ENCODE measurements at places on chromosomes 5 and 9.

DNA sequence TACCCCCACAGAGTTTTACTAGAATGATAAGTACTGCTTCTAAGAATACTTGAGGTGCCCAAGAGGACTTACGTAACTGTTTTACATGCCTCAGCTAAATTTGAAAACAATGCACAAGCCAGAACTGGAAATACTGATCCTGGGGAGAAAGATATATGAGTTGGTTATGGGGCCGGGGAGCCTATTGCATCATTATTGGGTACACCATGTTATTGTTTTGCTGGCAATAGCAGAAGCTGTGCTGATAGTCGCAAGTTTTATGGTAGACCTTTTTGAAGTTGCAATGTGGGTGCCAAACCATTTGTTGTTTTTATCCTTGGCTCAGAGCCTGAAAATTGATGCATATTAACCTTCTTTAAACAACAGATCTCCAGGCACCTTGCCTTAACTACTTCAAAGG, 108.4 kb upstream of the DHFR start:
- DNase-seq: no peak

DNA sequence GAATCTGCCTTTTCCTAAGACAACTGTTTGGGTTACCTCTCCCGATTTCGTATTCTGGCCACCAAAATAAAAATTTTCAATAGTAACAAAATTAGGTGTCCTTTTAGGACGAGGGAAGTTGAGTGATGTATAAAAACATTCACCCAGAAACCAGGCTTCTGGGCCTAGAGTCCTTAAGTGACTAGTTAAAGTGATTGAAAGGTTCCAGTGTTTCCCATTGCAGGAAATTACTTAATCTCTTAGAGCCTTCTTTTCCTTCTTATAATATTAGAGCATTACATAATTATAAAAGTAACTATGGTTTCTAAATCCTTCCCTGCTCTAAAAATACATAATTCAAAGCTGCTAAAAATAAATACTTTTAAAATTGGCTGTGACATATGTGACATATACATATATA, 7.3 kb downstream of the MCIDAS start:
- no peak for DNase-seq

GRCh38 chr9:107281922-107282667, 984 bp upstream of the RAD23B start:
- no peak for DNase-seq

- no peak for DNase-seq
These were observed 38.2 kb upstream of the ZNF354A start for GRCh38 chr5:178768371-178769260.

GRCh38 chr5:126395198-126395597, 28.0 kb upstream of the GRAMD2B start:
- no peak for DNase-seq

- DNase-seq: no peak
These were observed 363.1 kb downstream of the PRELID2 start for GRCh38 chr5:145471831-145472612.

DNA sequence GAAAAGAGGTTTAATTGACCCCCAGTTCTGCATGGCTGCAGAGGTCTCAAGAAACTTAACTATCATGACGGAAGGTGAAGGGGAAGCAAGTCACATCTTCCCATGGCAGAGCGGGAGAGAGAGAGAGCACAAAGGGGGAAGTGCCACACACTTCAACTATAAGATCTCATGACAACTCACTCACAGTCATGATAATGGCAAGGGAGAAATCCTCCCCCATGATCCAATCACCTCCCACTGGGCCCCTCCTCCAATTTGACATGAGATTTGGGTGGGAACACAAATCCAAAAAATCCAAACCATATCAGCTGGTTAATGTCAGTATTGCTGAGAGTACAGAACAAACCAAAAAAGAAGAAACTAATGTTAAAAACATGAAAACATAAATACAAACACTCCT, 120.2 kb downstream of the STARD4 start:
- no peak for DNase-seq

- DNase-seq: no peak
These were observed 483.2 kb upstream of the C9orf72 start for GRCh38 chr9:28056466-28056865.

GRCh38 chr5:38207343-38207742, 51.0 kb upstream of the EGFLAM start:
- DNase-seq: no peak
